Spinal cord (tissue), 10 donors: ENCODE measurements at places on chromosomes 2 and 18. TPM values are rescaled to one million over a fixed set of nuclear protein-coding genes. Genes with fewer than 3 reads are reported as not detected.
A peak's percentile ranks its signal among the peaks of the same experiment; 100 is the strongest.

DNA sequence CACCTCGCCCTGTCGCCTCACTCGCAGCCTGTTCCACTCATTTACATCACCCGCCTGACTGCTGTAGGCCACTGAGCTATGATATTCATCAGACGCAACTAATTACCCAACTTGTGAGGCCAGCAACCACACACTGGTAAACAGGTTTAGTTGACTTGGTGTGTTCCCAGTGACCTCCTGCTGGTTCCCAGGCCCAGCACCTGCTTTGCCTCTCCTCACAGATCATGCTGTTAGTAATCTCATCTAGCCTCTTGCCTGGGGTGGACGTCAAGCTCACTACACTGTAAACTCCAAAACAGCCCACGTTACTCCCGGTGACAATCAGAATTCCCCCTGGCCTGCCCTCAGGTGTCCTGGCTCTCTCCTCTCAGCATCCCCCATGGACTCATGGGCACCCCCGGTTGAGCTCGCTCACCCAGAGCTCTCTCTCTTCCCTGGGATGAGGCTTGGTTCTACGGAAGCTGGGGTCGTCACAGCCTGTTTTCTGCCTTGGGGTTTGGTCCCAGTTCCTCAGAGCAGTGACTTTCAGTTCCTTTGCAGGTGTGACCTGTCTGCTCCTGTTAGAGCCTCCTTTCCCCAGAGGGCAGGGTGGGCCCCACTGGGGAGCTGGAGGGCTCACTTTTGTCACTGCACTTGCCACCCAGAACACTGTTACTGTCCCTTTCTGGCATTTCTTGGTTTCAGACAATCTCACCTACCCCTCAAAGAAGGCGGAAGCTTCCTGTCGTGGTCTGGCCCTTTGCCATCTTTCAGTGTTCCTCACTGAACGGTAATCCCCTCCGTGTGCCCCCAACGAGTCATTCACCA is 40.3 kb downstream of the INPP5D start:
- H3K4me1 ChIP-seq: no peaks in the 10 kb centered on the region
- H3K27me3 ChIP-seq: no peaks in the 10 kb centered on the region
- H3K27ac ChIP-seq: no peak overlapping the region
- DNase-seq: no peak

DNA sequence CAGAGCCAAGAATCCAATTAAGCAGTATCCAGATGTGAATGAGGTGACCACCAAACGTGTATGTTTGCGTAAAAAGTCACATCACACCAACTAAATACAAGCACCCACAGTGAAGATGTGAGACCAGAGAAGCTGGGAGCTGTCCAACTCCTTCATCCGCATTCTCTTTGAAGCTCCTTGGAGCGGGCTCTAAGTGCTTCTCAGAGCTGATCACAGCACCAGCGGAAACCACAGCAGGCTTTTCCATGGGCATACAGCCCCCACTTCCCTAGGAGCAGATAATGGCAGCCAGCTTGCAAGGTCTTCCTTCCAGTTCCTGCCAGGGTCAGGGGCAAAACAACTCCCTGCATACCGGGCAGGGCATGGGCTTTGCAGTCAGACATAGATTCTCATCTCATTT is 36.4 kb downstream of the REEP1 start:
- H3K36me3 ChIP-seq: peaks cover 3% of the 10 kb centered on the region
- no peak overlapping the region for H3K27ac ChIP-seq
- DNase-seq: no peak
- no peak overlapping the region for H3K4me3 ChIP-seq
- no peaks in the 10 kb centered on the region for H3K27me3 ChIP-seq

- no peaks in the 10 kb centered on the region for H3K27me3 ChIP-seq
- H3K4me1 ChIP-seq: no peaks in the 10 kb centered on the region
- H3K4me3 ChIP-seq: no peak overlapping the region
- no peaks in the 10 kb centered on the region for H3K36me3 ChIP-seq
Measured at GRCh38 chr2:128503399-128504245, 185.0 kb upstream of the HS6ST1 start.

DNA sequence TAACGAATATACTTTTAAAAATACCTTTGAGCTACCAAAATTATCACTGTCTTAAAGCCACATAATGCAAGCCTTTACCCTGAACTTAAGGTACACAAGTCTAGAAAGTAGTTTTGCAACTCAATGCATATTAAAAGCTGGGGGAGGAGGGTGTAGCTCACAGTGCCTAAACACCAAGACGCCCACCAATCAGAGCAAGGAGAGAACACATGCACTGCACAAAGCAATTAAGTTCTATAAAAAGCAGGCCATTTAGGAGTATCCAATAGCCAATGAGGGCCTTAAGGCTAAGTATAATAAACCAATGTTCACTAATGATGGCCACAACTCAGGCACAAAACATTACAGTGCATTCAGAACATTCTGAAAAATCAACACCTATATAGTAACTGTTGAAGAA is 16.2 kb downstream of the TRIP12 start:
- DNase-seq: no peak
- H3K36me3 ChIP-seq: peaks cover 11% of the 10 kb centered on the region
- H3K27me3 ChIP-seq: no peaks in the 10 kb centered on the region

- H3K36me3 ChIP-seq: peaks cover 17% of the 10 kb centered on the region
- no peak for DNase-seq
- no peak overlapping the region for H3K27ac ChIP-seq
- H3K27me3 ChIP-seq: no peaks in the 10 kb centered on the region
- H3K4me3 ChIP-seq: no peak overlapping the region
Measured at GRCh38 chr18:48036641-48037421, 106.4 kb upstream of the SMAD2 start.

- peak overlapping the region; percentile 89 for H3K27ac ChIP-seq
- H3K4me3 ChIP-seq: peak overlapping the region; percentile 83
- H3K27me3 ChIP-seq: no peaks in the 10 kb centered on the region
- peak; percentile 43 for DNase-seq
Measured at GRCh38 chr2:200307724-200308545, 1.4 kb downstream of the SPATS2L start.

GRCh38 chr2:190748966-190749365 is 100.1 kb downstream of the NAB1 start:
- no peaks in the 10 kb centered on the region for H3K36me3 ChIP-seq
- no peak for DNase-seq
- no peaks in the 10 kb centered on the region for H3K4me1 ChIP-seq
- no peaks in the 10 kb centered on the region for H3K27me3 ChIP-seq

Gene USP37
- 29.7 TPM for total RNA-seq

Gene EIF2B4
- 37.1 TPM for total RNA-seq

Gene CYP27C1
- 1.0 TPM for total RNA-seq

Gene C2orf78
- not detected for total RNA-seq

Gene GAREM2
- 11.0 TPM for total RNA-seq

Gene ABCB11
- total RNA-seq: 0.66 TPM

Gene CIDEA
- total RNA-seq: 0.44 TPM

Gene EML6
- 6.9 TPM for total RNA-seq
